T-helper 9 cell (primary cell): ENCODE measurements at places on chromosomes 16 and 17.

DNA sequence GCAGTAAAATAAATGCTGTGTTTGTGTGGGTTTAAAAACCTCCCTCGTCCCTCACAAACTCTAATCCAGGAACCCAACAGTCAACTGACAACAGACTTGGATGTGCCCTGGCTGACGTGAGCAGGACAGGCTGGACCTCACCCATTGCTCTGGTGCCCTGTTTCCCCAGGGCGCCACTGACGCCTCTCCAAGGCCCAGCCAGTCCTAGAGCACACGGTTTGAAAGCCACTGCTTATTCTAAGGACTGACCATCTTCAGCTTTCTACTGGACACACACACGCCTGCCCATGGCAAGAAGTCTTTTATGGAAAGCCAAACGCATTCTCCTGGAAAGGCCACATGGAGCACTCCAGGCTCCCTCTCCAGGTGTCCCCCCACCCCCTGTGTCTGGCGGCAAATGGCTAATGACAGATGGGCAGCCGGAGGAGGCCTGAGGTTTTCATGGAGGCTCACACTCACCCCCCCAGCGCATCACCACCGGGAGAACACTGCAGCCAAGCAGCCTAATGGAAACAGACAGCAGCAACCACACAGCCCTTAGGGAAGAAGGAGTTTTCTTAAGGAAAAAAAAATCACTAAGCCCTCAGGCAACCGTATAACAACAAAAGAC lies 319.2 kb downstream of the SOX9 start:
- DNase-seq = no peak

DNA sequence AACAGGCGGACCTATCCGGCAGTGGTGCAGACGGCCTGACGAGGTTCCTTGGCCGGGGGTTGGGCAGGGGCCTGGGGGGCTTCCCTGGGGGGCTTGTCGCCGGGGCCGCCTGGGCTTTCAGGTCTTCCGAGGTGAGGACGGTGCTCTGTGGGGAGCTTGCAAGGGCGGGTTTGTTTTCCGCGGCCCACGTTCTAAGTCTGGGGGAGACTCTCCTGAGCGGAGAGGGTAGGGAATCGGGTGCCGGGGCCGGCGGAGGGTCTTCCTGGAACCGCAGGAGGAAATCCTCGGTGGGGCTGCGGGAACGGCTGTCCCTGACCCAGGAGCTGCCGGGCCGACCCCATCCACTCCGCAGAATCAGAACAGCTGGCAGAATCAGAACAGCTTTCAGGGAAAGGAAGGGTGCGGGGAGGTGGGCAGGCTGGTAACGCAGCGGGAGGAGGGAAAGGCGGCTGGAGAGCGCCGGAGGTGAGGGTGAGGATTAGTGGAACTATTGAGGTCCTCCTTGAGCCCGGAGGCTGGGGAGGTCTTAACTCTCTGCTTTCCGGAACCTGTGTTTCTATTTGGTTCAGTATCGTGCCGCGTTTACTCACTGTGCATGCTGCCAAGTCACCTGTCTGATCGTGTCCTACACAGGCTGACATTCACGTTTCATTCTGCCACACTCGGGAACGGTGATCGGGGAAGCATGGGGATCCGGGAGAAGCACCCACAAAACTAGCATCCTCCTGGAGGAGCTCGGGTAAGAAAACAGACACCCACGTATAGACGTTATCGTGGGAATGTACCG lies 28.9 kb downstream of the CPSF4L start:
- DNase-seq = peak; percentile 9

GRCh38 chr17:47999582-47999981 lies 28.7 kb downstream of the CDK5RAP3 start:
- no peak for DNase-seq

GRCh38 chr17:33016920-33017319 lies 25.3 kb downstream of the SPACA3 start:
- DNase-seq = no peak

GRCh38 chr16:88464447-88465318 lies 11.6 kb downstream of the ZFPM1 start:
- DNase-seq = no peak

- DNase-seq = no peak
These were observed 862 bp downstream of the ZNF232 start for GRCh38 chr17:5110816-5111215.

DNA sequence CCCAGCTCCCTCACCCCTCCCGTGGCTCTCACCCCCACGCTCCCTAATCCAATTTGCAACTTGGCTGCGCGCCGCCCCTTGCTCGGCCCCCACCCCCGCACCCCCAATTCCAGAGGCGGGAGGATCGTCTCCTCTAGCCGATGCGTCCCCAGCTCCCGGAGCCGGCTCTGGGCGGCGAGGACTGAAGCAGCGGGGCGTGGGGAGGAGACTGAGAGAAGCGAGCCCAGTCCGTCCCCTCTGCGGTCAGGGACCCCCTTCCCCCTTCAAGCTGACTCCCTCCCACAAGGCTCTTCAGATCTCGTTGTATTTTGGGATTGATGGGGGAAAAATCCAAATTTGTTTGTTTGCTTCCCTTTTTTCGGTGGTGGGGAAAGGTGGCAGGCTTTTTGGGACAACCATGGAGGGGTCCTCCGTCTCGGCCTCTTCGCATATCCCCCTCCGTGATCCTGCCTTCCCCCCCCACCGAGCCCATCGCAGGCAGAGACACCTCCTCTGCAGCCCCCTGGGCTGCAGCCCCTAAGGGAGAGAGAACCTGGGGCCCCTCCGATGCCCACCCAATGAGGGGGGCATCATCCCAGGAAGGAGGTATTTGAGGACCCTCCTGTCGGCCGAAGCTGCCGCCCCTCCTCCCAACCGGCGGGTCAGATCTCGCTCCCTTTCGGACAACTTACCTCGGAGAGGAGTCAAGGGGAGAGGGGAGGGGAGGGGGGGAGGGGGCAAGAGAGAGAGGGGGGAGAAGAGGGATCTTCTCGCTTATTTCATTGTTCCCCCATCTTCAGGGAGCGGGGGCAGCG lies 466 bp downstream of the NEUROD2 start:
- no peak for DNase-seq

- DNase-seq = no peak
These were observed 23.0 kb upstream of the ZNF750 start for GRCh38 chr17:82862737-82863382.

DNA sequence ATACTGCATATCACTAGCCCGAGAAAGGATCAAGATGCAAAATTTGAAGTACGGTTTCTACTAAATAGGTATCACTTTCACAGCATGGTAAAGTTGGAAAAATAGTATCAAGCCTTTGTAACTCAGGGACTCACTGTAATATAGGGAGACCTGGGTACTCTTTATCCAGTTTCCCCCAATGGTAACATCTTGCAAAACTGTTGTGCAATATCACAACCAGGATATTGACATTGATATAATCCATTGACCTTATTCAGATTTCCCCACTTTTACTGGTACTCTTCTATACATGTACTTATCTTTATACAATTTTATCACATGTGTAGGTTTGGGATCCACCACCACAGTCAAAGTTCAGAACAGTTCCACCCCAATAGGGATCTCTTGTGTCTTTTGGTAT lies 20.4 kb upstream of the GINS3 start:
- no peak for DNase-seq
